ENCODE measurements at places on chromosomes 3 and 15.

GRCh38 chr3:111103807-111104206 lies 32.2 kb downstream of the NECTIN3 start:
- DNase-seq: no peak

DNA sequence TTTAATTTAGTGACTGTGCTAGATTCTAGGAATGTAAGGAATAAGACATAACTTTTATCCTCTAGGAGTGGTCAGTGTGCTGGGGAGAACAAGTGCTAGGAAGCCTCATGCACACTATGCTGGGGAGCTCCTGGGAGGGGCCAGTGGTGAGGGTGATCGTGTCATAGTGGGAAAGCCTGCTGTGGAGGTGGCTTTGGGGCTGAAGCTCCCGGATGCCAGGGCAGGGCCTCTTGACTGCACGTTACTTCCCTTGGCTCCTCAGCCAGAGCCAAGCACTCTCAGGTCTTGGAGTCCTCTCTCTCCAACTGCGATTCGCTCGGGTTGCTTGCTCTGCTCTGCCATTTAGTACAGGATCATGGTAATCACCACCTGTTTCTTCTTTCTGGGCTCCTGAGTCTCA lies 33.6 kb downstream of the SQOR start:
- DNase-seq: no peak

DNA sequence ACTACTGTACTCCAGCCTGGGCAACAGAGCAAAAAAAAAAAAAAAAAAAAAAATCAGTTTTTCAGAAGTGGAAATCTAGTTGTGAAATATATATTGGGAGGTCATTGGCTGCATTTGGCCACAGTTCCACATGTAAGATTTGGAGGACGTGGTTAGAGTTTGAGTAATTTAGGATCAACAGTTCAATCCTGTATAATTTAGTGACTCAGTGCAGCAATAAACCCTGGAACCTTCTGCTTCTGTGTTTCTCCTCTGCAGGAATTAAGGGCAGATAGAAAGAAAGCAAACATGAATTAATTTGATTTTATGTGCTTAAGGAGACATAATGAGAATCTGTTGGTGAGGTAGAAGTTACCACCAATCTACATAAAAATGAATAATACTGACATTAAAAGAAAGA lies 347.0 kb downstream of the PTPRG start:
- DNase-seq: no peak

- no peak for DNase-seq
These were observed 29.4 kb downstream of the SEMA5B start for GRCh38 chr3:122998206-122998605.

- no peak for DNase-seq
These were observed 84.6 kb downstream of the SLC9A9 start for GRCh38 chr3:143763564-143764162.

- no peak for DNase-seq
These were observed 71.6 kb downstream of the SUMF1 start for GRCh38 chr3:4395448-4395847.

GRCh38 chr3:120450600-120451271 lies at the start of gene FSTL1:
TSS of gene FSTL1 (minus strand) at chr3:120450992. CDS start at chr3:120450746, 246 bp downstream.
- no peak for DNase-seq

DNA sequence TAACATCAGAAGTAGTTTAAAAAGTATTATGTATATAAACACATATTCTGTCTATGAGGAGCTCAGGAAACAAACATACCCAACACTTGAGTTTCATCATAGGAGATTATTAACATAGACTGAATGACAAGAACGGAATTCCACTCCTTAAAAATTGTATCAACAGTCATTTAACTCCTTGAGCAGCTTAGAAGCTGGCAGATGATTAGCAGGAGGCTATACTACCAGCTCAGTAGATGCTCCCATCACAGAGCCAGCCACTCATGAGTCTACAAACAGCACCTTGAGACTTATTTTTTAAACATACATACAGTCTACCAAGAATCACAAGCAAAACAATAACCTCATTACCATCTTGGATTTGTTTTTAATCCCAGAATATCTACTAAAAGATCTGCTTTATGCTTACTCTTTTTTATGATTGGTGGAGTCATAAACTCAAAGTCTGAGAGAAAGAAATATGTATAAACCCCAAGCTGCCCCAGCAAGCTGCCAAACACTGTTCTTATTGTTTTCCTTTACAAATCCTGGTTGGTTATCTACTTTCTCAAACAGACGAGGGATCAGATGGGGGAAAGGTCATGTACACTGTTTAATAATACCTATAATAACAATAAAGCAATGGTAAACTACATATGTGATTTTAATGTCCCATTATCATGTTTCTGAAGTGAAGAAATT lies 59.5 kb downstream of the CBLB start:
- DNase-seq: no peak

- DNase-seq: no peak
These were observed 7.9 kb upstream of the BNC1 start for GRCh38 chr15:83292317-83292716.

GRCh38 chr3:195718477-195718984 lies 2.2 kb upstream of the MUC20 start:
- DNase-seq: no peak

DNA sequence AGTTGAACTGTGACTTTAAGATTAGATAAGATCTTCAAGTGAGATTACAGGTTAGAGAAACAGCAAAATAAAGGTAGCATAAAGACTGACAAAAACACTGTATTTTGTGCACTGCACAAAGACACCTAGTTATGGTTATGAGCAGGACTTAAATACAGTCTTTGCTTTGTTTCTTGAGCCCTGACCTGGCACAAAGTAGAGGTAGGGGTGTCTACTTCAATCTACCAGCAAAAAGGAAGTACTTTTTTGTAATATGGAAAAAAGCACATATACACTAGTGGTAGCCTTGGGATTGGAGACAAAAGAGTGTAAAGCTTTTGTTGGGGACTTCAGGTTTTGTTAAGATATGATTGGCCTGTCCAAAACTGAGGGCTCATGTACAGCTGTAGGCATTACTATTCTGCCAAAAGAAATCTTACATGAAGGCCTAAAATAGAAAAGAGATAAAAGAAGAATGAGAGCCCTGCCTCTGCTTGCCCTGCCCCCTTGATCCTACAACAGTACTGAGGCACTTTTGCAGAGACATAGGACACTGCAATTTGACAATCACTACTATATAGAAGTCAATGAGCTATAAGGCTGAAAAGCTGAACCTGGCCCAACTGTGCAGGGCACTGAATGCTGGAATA lies 194.3 kb downstream of the CBLB start:
- DNase-seq: no peak

DNA sequence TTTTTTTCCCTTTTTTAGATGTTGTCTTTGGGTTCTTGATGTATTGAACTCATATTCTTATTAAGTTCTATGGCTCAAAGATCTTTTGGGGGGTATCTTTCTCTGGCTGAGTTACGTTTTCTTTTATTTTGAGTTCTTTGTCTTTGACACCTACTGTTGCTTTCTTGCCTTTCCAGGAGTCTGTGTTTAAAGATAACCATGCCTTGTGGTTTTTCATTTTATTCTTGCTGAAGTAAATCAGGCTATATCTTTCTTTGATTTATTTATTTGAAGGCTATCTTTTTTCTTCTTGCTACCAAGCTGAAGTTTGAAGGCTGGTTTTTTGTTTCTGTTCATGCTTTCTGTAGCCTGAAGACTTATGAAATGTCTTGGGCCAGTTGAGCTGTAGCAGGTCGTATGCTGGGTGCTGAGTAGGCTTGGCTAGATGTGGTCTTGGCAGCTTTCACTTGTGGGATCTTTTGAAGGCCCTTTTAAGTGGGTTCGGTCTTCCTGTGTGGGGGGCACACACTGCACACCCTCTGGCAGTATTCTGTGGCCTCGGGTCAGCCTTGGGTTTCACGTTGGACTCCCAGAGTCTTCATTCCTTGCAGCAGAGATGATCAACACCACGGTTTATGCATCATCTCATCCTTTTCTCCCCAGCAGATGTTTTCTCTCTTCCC lies 17.5 kb downstream of the SLCO3A1 start:
- DNase-seq: no peak

DNA sequence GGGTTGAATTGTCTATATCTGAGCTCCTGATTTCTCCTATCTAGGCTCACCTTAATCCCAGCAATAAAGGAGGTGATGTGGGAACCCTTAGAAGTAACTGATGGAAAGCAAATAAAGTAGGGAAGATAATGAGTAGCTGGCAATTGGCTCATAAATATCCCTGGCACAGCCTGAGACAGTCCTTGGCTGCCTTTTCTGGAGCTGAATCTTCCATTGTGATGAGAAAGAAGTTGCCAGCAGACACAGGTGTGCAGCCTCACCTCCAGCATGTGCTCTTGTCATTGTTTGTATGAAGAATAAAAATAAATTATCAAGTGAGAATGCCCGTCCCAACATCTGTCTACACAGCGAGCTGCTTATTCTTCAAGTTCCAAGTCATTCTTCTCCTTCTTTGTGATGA lies 53.2 kb upstream of the RASGRP1 start:
- no peak for DNase-seq

- DNase-seq: peak; percentile 19
These were observed 87.0 kb downstream of the KLHL25 start for GRCh38 chr15:85707519-85708338.

DNA sequence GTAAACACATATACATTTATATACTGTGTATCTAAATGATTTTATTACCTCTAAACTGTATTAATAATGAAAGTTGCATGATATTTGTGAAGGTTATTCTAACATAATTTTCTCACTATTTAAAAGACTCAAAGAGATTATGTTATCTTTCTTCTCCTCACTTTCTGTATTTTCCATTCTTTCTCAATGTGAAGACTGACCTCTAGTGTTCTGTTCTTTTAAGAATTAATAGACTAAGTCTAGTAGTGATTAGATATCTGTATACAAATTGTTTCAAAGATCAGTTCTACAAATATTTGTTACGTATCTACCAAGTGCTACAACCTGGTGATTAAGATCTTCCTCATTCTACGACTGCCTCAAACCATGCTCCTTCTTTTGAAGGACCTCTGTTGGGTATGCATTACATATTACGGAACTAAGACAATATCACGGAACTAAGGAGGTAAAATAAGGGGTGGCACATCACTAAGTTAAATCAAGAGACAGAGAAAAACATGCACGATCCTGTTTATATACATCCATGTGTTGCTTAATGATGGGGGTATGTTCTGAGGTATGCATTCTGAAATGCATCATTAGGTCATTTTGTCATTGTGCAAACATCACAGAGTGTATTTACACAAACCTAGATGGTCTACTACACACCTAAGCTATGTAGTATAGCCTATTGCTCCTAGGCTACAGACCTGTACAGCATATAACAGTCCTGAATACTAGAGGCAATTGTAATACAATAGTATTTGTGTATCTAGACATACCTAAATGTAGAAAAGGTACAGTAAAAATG lies 161.5 kb upstream of the KBTBD8 start:
- no peak for DNase-seq

GRCh38 chr3:115862849-115863248 lies 239.5 kb downstream of the GAP43 start:
- no peak for DNase-seq

- no peak for DNase-seq
These were observed 311.8 kb downstream of the NTRK3 start for GRCh38 chr15:87944691-87945090.

- DNase-seq: no peak
These were observed 35.2 kb upstream of the SLC41A3 start for GRCh38 chr3:126119008-126119675.

- DNase-seq: no peak
These were observed 75.0 kb downstream of the EDEM1 start for GRCh38 chr3:5262507-5262906.

GRCh38 chr3:10848261-10848660 lies 32.2 kb downstream of the SLC6A11 start:
- DNase-seq: no peak

GRCh38 chr3:15860014-15860934 lies 62.5 kb upstream of the ANKRD28 start:
- no peak for DNase-seq

All from CD4-positive, alpha-beta T cell treated with Interleukin-6 at 100 ng/mL for 8 hours (primary cell).